Kasumi-1 (cell line): ENCODE measurements at places on chromosomes 5 and 9.

GRCh38 chr5:159242656-159243055, 20.4 kb upstream of the UBLCP1 start:
- DNase-seq = no peak

- peak; percentile 66 for DNase-seq
These were observed 95.6 kb downstream of the HSPA4 start for GRCh38 chr5:133147411-133147810.

DNA sequence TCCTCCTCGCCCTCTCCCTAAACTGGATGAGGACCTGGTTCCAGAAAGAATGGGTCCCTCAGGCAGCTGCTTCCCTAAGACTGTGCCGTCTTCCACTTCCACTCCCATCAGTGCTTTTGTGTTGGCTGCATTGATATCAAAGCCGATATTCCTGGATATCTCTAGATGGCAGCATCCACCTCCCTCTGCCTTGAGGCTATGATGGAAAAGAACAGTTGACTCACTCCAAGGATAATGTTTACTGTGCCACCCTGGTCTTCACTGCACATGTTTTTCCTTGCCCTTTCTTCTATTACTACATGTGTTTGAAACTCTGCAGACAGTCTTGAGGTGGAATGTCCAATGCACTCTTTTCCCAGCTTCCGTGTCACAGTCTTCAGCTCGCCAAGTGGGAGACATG, 211.6 kb downstream of the MAST4 start:
- DNase-seq = no peak

DNA sequence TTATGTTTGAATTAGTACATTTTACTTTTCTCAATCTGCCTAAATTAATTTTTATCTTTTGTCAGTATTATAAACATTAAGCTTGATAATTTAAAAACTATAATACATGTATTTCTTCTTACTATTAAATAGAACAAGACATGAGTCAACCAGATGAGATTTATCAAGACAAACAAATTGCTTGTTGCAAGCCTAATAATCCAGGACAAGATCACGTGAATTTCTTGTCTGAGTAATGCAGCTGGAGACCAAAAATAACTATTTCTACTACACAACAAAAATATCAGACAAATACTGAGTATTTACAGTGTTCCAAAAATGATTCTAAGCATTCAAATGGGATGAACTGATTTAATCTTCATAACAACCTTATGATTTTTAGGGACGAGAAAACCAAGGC, 339.1 kb upstream of the PRR16 start:
- no peak for DNase-seq

DNA sequence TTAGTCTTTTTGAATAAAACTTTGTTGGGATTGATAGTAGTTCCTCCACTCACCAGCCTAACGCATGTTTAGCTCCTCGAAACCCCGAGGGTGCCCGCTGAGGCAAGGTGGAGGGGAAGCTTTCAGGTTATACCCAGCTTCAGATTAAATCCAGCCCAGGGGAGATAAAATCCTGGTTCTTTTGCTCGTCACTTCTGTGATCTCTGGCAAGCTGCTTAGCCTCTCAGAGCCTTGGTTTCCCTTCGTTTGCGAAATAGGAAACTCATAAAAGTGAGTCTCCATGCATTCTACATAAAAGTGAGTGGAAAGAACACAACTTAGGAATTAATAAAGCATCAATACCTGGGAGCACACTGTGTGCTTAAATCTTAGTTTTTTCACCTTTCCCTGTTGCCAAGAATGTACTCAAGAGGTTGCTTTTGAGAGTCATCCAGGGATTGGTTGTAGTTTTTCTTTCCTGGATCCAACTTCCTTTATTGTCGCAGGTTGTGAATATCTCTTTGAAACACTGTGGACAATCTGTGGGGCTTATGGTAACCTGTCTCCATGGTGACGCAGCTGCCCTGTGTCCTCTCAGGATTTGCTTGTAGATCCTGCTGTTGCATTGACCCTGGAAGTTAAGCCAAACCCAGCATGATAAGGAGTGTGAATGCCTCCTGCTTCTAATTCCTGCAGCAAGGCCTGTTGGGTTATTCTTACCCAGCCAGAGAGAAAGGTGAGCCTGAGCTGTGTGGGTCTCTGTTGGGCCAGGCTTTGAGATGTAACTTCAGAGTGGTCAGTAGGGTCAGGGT, 2.0 kb downstream of the GALNT12 start:
- no peak for DNase-seq

GRCh38 chr5:120151825-120152224, 312.3 kb upstream of the PRR16 start:
- no peak for DNase-seq

DNA sequence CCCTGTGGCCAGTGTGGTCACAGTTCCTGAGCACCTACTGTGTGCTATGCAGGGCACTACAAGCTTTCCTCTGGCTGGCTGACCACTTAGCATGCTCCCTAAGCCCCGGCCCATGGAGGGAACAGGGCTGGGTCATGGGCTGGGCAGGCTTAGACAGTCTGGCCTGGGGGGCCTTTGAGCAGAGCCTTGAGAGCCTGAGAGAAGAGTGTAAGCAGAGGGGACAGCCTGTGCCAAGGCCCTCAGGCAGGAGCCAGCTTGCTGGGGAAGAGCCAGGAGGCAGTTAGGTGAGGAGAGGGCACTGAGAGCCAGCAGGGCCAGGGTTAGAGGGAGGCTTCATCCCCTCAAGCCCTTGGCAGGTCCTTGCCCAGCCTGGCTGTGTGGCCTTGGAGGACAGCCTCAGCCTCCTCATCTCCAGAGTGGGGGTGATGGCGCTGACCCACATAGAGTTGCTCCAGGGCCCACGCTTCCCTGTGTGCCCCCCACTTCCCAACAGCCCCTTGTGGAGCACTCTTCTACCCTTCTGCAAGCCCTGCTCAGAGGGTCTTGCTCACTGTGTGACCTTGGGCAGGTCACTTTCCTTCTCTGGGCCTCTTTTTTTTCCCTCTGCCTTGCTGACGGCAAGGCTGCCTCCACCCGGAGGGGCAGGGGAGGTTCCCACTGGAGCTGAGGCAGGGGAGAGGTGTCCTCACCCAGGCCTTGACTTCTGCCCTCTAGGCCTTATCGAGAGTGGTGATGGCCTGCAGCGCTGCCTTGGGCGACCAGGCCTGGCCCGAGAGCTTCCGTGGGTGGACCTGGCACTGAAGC, 107.1 kb downstream of the PHF2 start:
- DNase-seq = no peak

DNA sequence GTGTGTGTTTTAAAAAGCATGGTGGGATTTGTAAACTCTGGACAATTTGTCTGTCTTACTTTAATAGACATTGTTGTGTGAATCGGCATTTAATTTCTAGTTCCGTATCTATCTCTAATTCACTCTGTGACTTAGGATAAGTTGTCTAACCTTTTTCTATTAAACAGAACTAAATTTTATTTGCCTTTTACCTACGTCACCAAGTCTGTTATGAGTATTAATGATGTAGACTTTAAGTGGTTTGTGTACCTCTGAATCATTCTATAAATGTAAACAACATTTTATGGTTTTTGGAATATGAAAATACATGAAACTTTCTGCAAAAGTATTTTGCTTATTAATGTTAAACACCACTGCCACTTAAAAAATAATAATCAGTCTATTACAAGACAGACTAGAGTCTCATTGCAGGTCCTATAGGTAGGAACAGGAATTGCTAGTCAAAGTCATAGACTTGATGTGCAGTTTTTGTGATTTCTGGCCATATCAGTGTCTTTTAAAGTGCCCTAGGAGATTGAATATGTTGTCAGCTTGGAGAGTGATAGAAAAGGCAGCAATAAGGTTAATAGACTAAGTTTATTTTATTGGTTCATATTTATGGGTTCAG, 5.6 kb downstream of the RBM27 start:
- no peak for DNase-seq

- DNase-seq = no peak
These were observed 311.4 kb downstream of the TMEM167A start for GRCh38 chr5:82765765-82766164.

- DNase-seq = no peak
These were observed 406.7 kb downstream of the GABRG2 start for GRCh38 chr5:162474239-162474638.

- DNase-seq = no peak
These were observed 67.6 kb downstream of the LMX1B start for GRCh38 chr9:126681336-126681735.

- DNase-seq = no peak
These were observed 64.0 kb downstream of the POU5F2 start for GRCh38 chr5:93677359-93677891.
